CD4-positive, alpha-beta T cell (primary cell): ENCODE measurements at places on chromosomes 16 and 17. TPM values are rescaled to one million over a fixed set of nuclear protein-coding genes. Genes with fewer than 3 reads are reported as not detected.
A peak's percentile ranks its signal among the peaks of the same experiment; 100 is the strongest.

NGFR gene
- 0.22 TPM for total RNA-seq

GRCh38 chr16:31260136-31260931 is 559 bp downstream of the ITGAM start:
- H3K36me3 ChIP-seq = no peaks in the 10 kb centered on the region
- no peaks in the 10 kb centered on the region for H3K27me3 ChIP-seq
- no peak overlapping the region for H3K27ac ChIP-seq
- H3K4me1 ChIP-seq = peaks cover 26% of the 10 kb centered on the region
- H3K4me3 ChIP-seq = peak overlapping the region; percentile 41

DNA sequence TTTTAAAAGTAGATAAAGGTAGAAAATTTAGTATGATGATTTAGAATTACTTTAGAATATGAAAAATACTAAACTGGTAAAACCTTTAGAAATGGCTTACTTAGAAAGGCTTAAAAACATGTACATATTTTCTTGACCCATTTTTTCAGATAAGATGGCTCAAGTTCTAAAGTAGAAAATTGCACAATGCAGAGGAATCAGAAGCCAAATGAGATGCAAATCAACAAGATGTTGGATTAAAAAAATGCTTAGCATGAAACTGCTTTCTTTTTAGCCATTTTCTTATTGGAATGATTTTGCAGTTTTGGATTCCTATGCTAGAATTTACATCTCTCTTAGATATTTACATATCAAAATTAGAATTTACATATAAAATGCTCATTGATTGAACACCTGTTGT is 1.5 kb upstream of the KRTAP3-1 start:
- no peaks in the 10 kb centered on the region for H3K36me3 ChIP-seq
- no peak for DNase-seq
- no peak overlapping the region for H3K27ac ChIP-seq
- no peak overlapping the region for H3K4me3 ChIP-seq

DNA sequence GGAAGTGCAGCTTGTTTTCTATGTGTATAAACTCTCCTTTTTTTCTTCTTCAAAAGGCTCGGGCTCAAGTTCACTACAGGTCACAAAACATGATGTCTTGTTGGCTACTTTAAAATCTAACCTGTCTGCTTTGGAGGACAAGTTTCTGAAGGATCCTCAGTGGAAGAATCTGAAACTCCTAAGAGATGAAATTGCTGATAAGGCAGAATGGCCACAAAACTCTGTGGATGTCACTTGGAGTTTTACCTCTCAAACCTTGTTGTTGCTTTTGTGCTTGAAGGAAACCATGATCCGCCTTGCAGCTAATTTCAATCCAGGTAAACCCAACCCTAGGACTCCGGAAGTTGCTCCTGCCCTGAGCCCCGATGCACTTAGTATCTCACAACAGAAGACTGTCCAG is 16.5 kb downstream of the TANGO6 start:
- no peaks in the 10 kb centered on the region for H3K4me1 ChIP-seq
- H3K27me3 ChIP-seq = no peaks in the 10 kb centered on the region
- DNase-seq = no peak

DNA sequence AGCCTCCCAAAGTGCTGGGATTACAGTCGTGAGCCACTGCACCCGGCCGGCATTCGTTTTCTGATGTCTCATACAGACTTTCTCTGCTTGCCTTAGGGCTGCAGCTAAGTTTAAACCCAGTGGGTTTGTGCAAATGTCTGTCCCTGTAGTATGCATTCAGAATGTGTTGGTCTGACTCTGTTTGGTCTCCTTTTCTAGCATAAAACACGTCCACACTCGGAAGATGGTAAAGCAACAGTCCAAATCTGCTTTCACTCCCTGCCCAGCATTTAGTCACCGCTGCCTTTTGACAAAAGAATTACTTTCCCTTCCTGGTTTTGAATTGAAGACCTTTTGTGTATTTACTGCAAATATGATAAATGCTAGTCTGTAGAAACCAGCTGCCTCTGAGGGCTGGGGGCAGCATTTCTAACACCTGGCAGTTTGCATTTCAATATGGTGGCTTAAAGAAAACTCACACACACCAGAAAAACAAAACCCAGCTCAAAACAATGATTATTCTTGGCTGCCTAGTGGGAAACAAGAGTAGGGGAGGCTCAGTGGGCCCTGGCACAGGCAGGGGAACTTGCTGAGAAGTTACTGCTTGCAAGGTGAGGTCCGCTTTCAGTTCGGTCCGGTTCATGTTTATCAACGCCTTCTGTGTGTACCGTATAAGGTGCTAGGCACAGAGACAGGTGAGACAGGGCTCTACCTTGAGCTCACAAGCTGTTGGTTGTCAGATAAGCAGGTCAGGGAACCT is 56.9 kb downstream of the MSI2 start:
- H3K27ac ChIP-seq = no peak overlapping the region
- DNase-seq = no peak
- no peaks in the 10 kb centered on the region for H3K27me3 ChIP-seq
- H3K4me3 ChIP-seq = no peak overlapping the region

DNA sequence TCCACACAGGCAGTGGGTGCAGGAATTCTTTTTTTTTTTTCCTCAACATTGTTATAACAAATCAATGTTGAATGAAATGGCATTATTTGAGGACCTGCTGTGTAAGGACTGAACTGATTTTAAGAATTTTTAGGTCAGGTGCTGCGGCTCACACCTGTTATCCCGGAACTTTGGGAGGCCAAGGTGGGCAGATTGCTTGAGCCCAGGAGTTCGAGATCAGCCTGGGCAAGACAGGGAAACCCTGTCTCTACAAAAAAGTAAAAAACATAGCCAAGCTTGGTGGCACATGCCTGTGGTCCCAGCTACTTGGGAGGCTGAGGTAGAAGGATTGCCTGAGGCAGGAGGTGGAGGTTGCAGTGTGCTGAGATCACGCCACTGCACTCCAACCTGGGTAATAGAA is 12.4 kb downstream of the MPRIP start:
- no peaks in the 10 kb centered on the region for H3K27me3 ChIP-seq
- H3K4me1 ChIP-seq = peaks cover 46% of the 10 kb centered on the region
- H3K4me3 ChIP-seq = no peak overlapping the region
- no peak overlapping the region for H3K27ac ChIP-seq
- H3K36me3 ChIP-seq = peaks cover 13% of the 10 kb centered on the region
- DNase-seq = no peak

PIMREG gene
- total RNA-seq = not detected

- DNase-seq = no peak
- H3K27ac ChIP-seq = no peak overlapping the region
- no peak overlapping the region for H3K4me3 ChIP-seq
Measured at GRCh38 chr17:42474276-42474675, 15.6 kb downstream of the ATP6V0A1 start.

- peaks cover 9% of the 10 kb centered on the region for H3K4me1 ChIP-seq
- H3K27ac ChIP-seq = no peak overlapping the region
- H3K27me3 ChIP-seq = no peaks in the 10 kb centered on the region
- no peaks in the 10 kb centered on the region for H3K36me3 ChIP-seq
- DNase-seq = no peak
Measured at GRCh38 chr16:86664522-86665318, 86.4 kb downstream of the FOXL1 start.

SLC5A11 gene
- 0.11 TPM for total RNA-seq

KRTAP4-9 gene
- total RNA-seq = not detected

DNA sequence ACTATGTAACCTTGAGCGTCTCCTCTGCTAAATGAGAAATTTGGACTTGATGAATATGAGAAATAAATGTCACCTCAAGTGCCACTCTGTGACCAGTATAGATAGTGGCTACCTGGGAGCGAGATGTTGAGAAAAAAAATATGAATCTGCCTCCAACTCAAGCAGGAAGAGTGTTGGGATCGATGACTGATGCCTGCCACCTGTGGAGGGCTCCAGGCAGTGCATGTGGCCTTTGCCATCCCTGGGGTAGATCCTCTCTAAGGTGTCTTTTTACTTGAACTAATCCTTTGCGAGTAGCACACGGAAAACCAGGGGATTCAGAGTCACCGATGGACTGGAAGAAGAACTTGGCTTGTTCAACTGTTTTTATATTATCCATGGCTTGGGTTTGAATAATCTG is 9.4 kb downstream of the CCDC182 start:
- H3K27ac ChIP-seq = no peak overlapping the region
- no peaks in the 10 kb centered on the region for H3K36me3 ChIP-seq
- H3K4me1 ChIP-seq = no peaks in the 10 kb centered on the region
- DNase-seq = no peak

DNA sequence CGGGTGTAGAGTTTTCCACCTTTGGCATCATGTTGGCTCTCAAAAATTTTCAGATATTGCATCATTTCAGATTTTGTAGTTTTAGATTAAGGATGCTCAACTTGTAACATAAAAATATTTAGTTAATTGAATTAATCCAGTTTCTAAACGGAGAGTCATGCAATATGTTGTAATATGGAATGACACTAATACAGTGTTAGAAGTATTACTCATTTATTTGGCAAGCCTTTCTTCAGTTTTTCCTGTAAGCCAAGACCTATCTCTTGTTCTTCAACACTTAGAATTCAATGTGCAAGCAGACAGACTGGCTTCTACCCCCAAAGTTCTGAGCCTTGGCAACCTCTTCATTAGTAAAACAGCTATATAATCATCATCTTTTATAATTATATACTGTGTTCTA is 985.0 kb upstream of the GOT2 start:
- no peak overlapping the region for H3K27ac ChIP-seq
- no peaks in the 10 kb centered on the region for H3K4me1 ChIP-seq
- H3K36me3 ChIP-seq = no peaks in the 10 kb centered on the region
- DNase-seq = no peak

DNA sequence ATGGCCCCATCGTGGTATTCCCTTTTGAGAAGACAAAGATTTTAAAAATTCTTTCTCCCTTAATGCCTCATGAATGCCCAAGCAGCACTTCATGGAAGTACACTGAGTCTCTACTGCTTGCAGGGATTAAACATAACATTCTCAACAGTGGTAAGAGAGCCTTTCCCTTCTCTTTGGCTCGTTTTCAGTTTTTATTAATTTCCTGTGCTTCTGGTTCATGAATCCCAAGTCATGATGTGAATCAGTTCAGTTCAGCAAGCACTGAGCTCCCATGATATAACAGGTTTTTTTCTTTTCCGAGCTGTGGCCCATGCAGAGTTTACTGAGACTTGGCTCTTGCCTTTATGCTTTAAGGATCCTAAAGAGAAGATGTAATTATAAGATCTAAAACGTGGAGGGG is 175.3 kb downstream of the WWOX start:
- H3K27ac ChIP-seq = no peak overlapping the region
- no peak for DNase-seq
- no peaks in the 10 kb centered on the region for H3K36me3 ChIP-seq
- H3K4me1 ChIP-seq = no peaks in the 10 kb centered on the region

- no peaks in the 10 kb centered on the region for H3K36me3 ChIP-seq
- H3K4me3 ChIP-seq = no peak overlapping the region
- no peak for DNase-seq
- H3K27ac ChIP-seq = no peak overlapping the region
- H3K27me3 ChIP-seq = no peaks in the 10 kb centered on the region
- no peaks in the 10 kb centered on the region for H3K4me1 ChIP-seq
Measured at GRCh38 chr16:6863135-6863534, 469.5 kb upstream of the RBFOX1 start.
